EH (cell line): ENCODE measurements at places on chromosomes 1 and 21.

GRCh38 chr1:15703562-15703961 is 19.4 kb downstream of the PLEKHM2 start:
- peak; percentile 92 for DNase-seq

DNA sequence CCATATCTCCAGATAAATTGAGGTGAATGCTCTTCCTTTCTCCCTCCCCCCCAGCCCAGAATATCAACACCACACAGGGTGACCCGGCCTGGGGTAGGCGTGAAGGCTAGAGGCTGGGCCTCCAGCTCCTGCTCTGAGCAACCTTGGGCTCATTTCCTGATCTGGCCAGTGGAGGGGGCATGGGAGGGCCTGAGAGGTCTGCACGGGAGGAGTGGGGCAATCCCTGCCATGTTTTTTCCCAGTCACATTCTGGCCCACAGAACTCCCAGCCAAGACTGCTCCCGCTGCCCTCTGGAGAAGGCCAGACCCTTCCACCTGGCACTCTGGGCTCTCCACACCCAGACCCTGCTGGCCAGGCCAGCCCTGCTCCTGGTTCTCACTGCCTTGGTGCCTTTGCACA is 3.9 kb downstream of the CLDN19 start:
- peak; percentile 38 for DNase-seq

DNA sequence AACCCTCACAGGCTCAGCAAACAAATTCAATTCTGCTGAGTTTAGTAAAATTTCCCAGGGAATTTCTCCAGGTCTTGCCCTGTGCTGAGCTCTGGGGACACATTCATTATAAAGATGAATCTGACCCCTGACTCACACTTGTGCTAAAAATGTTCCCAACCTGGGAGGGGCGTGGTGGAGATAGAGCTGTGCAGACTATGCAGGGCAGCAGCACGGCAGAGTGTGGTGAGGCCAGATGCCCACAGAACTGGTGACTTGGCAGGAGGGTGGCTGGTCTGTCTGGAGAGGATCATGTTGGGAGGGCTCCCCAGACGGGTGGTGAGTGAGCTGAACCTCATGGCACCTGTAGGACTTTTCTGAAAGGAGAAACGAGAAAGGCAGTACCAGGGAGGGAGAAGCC is 31.6 kb downstream of the FAAH start:
- DNase-seq: no peak

- peak; percentile 87 for DNase-seq
Observed at GRCh38 chr1:91891454-91891853, 5.5 kb upstream of the TGFBR3 start.

DNA sequence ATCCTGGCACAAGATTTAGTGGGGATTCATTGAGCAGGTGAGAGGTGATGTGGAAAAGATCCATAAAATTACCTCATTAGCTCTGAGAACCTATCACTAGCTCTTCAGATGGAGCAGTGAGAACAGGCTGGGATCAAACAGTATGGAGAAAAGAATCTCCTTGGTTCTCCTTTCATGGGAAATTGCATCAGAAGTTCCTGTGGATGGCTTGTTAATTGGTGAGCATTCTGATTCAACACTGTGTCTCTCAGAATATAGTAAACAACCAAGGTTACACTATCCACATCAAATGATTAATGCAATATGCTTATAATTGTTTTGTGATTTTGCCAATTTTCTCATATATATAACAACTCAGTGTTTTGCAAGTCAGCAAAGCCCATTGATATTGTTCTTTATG is 8.3 kb upstream of the CD55 start:
- DNase-seq: no peak

DNA sequence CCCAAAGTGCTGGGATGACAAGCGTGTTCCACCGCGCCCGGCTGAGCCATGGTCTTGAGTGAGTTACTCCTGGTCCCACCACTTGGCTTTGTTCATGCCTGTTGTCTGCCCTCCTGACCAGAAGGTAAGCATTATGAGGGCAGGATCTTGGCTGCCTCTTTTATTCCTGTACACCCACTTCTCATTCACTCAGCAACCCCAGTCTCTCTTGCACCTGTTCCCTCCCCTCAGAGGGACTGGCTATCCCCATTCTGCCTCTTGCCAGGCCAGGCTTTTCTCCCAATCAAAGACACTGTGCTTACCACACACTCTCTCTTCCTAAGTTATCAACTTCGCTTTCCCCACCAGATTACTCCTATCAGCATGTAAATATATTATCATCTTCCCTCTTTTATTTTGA is 26.4 kb downstream of the SPATA21 start:
- DNase-seq: no peak

DNA sequence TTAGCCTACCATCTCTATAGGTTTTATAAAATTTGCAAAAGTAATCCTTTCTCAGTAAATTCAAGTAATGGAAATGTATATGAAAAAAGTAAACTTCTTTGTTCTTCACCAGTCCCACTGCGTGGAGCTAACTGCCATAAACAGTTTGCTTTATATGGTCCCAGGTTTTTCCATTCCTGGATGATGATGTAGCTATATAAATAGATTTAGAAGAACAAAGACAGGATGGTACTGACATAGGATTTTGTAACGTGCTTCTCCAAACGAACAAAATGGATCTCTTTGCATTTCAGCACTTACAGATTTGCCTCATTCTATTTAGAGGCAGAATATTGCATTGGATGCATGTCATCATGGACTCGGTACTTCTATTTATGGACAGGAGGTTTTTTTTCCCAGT is 57.3 kb downstream of the SMYD2 start:
- DNase-seq: no peak

DNA sequence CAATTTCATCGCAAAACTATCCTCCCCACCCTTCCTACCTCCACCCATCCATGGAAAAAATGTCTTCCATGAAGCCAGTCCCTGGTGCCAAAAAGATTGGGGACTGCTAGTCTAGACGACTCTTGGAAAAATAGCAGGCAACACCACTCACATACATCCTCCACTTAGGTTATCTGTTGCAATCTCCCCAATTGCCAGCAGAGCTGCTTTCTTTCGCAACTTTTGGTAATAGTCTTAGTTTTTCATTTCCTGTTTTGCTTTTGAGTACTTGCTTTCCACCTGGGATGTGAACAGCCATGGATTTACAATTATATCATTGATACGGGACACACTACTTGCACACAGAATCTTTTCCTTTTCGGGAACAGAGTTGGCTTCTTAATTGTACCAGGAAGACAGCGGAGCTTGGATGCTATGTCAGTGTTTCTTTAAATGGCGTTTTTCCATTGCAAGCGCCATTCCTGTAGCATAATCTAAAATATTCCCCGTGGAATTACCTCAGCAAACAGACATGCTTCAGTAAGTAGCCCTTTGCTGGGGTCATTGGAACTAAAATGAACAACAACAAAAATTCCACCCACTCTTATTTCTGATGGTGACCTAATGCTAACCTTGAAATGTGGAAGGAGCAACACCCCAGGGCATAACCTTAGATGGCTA is 183.3 kb upstream of the ADGRL2 start:
- no peak for DNase-seq

DNA sequence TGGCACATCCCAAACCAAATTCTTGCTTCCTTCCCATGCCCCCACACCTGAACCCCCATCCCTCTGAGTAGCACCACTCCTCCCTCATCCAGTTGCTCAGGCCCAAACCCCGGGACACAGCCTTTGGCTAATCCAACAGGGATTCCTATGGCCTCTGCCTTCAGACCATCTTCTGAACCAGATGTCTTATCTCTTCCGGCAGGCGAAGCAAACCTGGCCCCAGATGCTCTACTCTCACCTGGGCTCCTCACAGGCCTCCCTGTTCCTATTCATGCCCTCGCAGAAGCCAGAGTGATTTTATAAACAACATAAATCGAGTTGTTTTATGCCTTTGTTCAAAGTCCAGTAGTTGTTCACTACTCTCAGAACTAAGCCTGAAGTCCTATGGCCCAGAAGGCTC is 12.5 kb upstream of the KCNA2 start:
- DNase-seq: no peak

GRCh38 chr1:12585536-12585935 is 32.5 kb downstream of the DHRS3 start:
- no peak for DNase-seq

GRCh38 chr1:9890224-9890731 is 19.8 kb downstream of the CTNNBIP1 start:
- peak; percentile 95 for DNase-seq

DNA sequence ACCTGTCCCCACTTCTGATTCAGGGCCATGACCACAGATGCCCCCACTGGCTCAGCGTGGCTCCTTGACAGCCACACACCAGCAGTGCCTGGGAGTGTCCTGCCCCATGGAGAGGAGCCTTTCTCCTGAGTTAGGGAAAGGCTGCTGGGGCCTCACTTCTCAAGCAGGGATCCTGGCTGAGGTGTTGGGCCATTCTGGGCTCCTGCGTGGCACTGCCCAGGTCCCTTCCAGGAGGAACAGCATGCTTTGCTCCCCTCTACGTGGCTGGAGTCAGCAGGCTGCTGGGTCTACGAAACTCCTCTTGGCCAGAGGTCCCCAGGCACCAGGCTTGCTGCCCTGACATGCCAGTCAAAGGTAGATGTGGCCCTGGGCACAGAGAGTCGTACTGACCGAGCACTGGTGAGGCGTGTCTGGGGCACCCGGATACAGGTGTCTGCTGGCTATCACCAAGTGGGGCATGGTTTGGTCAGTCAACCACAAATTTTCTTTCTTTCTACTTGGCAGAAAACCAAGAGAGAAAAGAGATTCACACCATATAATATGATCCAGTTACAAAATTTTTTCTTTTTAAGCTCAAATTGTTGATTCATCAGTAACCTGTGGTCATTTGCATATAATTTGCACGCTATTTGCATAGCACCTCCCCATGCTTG is 4.1 kb downstream of the ADORA1 start:
- no peak for DNase-seq

- DNase-seq: no peak
Observed at GRCh38 chr1:221783936-221784335, 42.0 kb upstream of the DUSP10 start.

DNA sequence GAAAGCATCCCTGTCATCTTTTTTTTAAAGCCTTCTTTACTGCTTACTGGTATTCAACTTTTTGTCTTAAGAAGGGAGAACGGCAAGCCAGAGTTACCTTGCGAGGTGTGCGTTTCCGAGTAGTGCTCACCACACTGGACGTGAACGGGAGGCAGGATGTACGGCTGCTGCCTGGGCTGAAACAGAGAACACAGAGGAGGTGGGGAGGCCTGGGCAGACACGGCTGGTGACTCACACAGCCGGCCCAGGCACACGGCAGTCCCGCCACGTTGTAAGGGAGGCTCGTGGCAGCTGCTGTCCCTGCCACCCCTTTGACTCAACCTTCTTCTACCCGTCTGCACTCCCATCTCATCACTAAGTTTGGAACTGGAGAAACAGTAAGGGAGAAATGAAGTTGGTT is 105.8 kb downstream of the SMYD2 start:
- peak; percentile 44 for DNase-seq

DNA sequence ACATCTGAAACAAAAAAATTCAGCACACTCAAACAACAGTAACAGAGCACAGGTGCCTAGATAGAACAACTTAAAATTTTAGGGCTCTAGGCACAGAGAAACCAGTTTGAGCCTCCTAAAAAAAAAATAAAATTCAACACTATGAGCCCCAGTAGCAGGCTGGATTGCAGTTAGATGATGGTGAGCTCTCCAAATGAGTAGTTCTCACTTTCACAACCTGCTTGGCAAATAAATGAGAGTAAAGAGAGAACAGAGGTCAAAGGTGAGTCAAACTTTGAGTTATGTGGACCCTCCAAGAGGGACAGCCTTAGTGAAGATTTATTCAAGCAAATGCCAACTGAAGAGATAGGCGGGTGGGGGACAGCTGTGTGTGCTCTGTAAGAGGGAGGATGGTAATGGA is 3.6 kb downstream of the BEND5 start:
- DNase-seq: no peak

- peak; percentile 12 for DNase-seq
Observed at GRCh38 chr1:147897029-147897752, 5.4 kb upstream of the GJA8 start.

DNA sequence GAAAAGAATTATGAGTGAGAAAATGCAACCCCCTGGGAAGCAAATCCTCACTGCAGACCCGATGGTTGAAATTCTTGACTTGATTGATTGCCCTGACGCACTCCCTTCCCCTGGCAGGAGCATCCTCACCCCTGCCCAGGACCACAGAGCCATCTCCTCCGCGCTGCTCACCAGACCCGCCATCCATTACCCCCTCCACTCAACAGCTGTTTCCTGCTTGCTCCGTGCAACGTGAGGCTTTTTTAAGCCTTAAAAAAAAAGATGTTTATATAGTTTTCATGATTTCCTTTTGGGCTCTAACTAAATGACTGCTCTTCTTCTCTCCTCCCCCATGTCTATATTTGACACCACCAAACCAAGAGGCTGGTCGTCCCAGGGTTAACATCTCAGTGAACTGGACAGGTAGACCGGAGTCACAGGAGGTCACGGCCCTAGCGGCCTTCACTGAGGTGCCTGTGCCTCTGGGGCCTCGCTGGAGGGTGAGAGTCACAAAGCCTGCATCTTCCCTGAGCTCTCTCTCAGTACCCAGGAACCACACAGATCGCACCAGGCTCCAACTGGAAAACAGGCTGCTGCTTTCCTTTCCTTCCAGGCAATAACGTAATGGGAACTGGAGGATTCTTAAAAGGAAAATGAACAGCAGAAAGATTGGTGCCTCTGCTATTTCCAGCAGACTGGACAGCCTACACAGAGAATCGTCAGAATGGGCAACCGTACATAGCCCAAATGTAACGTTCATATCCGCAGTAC is 49.8 kb downstream of the ZBTB18 start:
- DNase-seq: peak; percentile 11

DNA sequence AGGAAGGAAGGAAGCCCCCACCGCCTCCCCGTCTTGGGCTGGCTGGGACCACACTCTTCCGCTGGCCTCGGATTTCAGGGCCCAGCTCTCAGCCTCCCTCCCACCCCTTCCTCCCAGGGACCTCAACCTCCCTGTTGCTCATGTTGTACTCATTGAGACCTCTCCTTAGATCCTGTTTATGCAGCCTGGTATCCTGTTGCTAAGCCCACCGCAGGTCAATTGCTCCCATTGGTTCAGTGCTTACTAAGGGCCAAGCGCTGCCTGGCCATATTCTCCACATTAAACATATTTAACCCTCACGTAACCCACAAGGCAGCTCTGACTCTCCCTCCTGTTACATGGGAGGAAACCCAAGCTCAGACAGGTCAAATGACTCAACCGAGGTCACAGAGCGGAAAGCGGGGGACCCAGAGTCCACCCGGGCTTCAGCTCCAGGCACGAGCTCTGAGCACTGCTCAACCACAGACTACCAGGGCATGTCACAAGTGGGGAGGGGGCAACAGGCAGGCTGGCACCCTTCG is 23.2 kb upstream of the H6PD start:
- DNase-seq: peak; percentile 57

DNA sequence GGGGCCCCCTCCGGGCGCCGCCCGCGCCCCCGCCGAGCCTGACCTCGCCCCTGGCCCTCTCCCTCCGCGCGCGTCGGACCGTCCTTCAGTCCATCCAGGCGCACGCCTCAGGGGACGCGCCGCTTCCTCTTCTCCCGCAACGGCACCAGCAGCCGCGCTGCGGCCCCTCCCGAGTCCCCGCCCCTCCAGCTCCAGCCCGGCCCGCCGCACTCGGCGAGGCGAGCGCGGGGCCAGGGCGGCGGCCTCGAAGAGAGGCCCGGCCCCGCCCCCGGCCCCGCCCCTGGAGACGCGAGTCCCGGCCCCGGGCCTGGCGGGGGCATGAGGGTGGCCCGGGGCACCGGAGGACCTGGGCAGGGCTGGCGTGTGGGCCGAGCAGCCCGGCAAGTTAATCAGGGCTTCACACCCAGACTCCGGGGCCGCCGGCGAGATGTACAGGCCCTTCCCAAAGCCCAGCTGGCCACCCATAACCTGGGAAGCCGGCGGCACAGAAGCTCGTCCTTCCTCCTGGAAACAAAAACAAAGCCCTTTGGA is at the start of gene IGSF3:
IGSF3 (minus strand) TSS at position 159 of the 531 bp plus-strand sequence. CDS start 1,407 bp downstream, outside the sequence.
- DNase-seq: peak; percentile 49

GRCh38 chr1:162605225-162605927 is 26.9 kb upstream of the DDR2 start:
- peak; percentile 92 for DNase-seq
